Activated naive CD4-positive, alpha-beta T cell treated with Interleukin-2 at 50 U/mL for 16 hours (primary cell): ENCODE measurements at places on chromosomes 4 and X.

GRCh38 chrX:149711545-149712236 is at the start of gene MAGEA11:
MAGEA11 (plus strand) TSS chrX:149712060; CDS start chrX:149713160, 1,100 bp downstream.
- no peak for DNase-seq

- DNase-seq = no peak
These were observed 121.8 kb downstream of the TSPAN5 start for GRCh38 chr4:98536631-98537030.

- DNase-seq = no peak
These were observed 327.1 kb upstream of the VCX start for GRCh38 chrX:7515681-7516413.

DNA sequence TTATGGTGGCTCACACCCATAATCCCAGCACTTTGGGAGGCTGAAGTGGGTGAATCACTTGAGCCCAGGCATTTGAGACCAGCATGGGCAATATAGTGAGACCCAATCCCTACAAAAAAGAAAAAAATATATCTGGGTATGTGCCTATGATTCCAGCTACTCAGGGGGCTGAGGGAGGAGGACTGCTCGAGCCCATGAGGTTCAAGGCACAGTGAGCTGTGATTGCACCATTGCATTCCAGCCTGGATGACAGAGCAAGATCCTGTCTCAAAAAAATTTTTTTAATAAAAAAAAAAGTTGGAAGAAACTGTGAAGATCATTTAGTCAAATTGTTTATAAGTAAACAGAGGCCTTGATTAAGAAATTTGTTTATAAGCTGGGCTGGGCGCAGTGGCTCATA is 39.7 kb downstream of the KLHL8 start:
- no peak for DNase-seq

- DNase-seq = no peak
These were observed 152.5 kb upstream of the SPANXN4 start for GRCh38 chrX:142873214-142873613.

- DNase-seq = no peak
These were observed 23.2 kb upstream of the ZCCHC13 start for GRCh38 chrX:74280759-74281158.

- no peak for DNase-seq
These were observed 4.1 kb downstream of the DCK start for GRCh38 chr4:70997546-70997945.

GRCh38 chrX:86133761-86134160 is 14.5 kb upstream of the DACH2 start:
- DNase-seq = no peak

DNA sequence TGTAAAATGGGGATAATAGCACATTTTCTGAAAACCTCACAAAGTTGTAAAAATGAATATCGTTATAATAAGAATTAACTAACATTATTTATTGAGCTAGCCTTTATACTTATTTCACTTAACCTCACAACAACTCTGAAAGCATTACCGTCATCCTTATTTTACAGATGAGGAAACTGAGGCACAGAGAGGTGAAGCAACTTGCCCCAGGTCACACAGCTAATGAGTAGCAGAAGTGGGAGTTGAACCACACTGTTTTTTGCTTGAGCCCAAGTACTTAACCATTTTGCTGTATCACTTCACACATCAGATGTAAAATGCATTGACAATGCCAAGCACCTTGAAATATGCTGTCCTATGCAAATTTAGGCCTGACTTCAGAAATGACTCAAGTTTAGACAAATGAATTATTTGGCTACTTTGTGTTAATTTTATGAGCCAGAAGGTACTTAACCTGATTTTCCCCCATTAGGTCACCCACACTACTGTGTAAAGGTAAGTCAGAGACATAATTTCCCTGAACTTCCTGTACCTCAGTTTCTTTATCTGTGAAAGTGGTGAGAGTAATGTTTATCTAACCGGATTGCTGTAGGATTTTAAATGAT is 23.1 kb downstream of the CD40LG start:
- no peak for DNase-seq

DNA sequence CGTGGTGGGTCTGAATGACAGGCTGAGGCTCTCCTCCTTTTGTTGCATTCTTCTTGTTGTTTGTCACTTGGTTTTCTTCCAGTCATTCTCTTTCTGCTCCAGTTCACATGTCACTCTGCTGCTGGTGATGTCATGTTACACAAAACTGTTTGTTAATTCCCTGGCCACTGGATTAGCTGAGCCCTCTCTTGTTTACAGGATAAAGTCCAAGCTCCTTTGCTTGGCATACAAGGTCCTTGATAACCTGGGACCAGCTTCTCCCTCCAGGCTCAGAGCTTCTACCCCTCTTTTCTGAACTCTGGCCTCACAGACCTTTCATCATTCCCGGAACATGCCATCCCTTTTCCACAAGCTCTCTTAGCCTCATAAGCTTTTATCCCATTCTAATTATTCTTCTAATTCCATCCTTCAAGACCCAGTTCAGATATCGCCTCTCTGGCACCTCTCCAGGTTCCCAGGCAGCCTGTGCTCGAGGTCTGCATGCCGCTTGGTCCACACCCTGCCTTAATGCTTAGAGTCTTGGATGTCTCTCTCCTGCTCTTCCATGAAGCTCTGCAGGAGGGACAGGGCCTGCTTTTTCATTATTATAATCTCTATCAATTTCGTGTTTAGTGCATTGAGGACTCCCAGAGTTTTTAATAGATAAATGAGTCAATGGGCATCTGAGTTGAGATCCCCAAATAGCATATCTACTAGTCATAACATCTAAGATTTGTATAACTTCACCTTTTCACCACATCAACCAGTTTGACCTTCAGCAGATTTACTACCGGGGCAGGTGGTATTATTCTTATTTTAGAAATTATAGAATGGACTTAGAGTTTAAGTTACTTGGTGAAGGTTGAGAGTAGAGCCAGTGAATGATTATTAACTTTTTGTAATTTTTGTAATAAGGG is 98.7 kb downstream of the TMEM131L start:
- no peak for DNase-seq

- DNase-seq = no peak
These were observed 82.1 kb upstream of the SHISA3 start for GRCh38 chr4:42315231-42315630.

DNA sequence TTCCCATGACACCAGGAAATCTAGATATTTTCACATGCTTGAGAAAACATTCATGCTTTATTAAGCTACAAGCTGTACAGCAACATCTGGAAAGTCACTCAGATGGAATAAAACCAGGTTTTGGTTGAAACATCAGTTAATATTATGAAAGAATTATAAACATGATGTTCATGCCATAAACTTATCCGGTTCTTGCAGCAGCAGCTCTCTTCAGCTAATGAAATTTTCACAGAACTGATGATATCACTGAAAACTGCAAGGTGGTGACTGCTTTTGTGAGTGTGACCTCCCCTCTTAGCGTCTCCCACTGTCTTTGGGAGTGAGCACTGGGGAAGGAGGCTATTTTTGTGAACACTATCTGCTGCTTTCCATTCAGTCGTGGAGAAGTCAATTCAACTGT is 56.9 kb downstream of the ARHGAP10 start:
- DNase-seq = no peak

- no peak for DNase-seq
These were observed 8.2 kb downstream of the KLHL15 start for GRCh38 chrX:24018809-24019208.

DNA sequence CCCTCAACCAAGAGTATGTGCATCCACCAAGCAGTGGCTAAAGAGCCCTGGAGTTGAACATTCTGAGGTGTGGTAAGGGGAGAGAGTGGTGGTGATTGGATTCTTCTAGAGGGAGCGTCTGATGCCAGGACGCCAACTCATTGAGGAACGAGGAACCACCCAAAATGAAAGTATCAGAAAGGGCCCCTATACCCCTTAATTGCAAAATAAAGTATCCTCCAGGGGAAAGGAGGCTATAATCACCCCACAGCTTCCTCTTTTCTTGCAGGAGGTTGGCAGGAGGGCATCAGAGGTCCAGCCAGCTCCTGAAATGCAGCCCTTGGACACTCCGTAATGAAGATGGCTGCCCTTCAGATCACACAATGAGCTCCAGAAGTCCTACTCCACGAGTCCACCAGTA is 5.3 kb upstream of the KIAA1210 start:
- DNase-seq = no peak

DNA sequence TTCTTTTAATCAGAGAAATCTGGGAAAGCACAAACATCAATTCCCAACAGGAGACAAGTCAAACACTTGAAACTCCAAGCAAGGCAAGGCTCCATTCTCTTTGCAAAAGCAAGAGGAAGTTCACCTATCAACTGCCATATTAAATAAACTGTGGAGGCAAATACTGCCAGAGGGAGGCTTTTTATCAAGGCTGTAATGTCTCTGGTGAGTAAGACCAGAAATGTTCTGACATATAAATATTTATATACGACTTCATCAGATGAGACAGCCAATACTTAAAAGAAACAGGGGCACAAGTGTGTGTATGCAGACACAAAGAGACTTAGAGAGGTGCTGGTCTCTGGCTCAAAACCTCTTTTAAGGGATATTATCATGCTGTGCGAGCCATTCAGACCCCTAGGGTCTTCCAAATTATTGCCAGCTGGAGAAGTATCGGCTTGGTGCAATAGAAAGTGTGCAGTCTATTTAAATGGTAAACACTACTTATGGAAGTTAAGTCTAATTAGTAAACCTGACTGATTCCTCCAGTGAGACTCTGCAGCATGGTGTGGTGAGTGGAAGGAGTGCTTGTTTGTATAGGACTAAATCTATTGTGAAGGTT is 24.4 kb downstream of the DCX start:
- no peak for DNase-seq

DNA sequence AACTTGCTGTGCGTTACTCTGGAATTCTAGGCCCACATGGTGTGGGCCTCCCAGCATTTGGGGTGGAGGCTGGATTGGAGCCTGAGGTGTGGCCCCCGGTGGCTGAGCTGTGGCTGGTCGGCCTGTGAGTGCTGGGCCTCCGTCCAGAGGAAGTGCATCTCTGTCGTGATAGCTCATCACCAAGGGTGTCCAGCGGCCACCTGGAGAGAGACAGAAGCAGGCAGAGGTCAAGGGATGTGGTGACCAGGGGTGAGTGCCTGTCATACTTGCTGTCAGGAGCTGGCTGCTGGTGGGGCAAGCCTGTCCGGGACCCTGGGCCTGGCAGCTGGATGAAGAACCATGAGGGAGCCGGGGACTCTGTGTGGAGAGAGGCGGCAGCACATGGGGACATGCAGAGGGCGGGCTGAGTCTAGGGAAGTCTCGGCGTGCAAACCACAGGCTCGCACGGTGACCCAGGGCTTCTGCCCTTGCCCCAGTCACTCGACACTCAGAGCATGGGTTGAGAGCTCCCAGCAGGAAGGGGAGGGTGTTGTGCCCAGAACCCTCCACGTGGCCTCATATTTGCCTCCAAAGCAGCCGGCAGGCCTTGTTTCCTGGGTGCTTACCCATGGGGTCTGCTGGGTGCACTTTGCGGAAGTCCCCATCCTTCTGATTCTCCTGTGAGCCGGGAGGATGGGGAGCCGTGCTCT is 6.2 kb downstream of the SORCS2 start:
- DNase-seq = no peak

DNA sequence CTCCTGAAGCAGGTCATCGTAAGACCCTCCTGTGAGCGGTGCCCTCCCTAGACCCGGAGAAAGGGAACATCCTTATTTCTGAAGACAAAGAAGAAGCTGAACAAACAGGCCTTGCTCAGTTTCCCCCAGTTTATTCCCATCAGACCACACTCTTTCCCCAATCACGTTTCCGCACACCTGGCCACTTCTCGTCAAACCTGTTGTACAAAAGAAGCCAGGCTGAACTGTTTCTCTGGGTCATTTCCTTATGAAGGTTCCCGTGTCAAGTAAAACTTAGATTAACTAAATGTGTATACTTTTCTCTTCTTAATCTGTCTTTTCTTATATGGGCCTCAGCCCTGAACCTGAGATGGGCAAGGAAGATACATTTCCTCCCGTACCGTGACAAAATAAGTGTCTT is 111.6 kb upstream of the ENPP6 start:
- no peak for DNase-seq

DNA sequence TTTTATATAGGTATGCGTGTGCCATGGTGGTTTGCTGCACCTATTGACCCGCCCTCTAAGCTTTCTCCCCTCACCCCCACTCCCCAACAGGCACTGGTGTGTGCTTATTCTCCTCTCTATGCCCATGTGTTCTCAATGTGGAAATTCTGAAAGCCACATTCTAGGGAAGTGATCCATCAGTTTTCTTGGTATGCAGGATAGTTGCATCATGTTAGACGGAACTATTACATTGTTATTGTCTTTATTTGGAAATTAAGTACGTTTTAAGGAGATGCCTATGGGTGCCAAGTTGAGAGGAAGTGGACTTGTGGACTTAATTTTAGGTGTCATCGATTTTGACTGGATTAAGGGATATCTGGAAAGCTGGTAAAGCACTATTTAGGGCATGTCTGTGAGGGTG is 204.6 kb downstream of the RBM46 start:
- DNase-seq = no peak

DNA sequence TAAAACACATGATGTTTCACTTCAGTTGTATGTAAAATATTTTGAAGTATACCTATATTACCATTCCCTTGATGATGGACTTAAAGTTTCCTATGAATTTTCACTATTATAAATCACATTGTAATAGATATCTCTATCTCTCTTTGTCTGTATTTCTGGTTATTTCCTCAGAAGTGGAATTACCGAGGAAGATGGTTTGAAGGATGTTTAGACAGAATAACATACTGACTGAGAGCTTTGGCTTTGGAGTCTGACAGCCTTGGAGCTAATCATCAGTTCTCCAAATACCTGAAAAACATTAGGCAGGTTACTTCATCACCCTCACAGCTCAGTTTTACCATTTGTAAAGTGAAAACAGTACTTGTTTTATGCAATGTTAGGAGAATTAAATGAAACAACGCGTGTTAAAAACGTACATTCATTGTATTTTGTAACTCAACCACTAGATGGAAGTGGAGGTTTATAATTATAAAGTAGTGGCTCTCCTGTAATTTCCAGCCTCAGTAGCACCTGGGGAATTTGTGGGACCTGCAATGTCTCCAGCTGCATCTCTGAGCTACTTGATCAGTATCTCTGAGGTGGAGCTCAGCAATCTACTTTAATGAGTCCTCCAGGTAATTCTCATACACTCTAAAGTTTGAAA is 14.3 kb downstream of the JCHAIN start:
- DNase-seq = no peak

GRCh38 chr4:88091378-88091777 is 67.1 kb downstream of the ABCG2 start:
- no peak for DNase-seq

DNA sequence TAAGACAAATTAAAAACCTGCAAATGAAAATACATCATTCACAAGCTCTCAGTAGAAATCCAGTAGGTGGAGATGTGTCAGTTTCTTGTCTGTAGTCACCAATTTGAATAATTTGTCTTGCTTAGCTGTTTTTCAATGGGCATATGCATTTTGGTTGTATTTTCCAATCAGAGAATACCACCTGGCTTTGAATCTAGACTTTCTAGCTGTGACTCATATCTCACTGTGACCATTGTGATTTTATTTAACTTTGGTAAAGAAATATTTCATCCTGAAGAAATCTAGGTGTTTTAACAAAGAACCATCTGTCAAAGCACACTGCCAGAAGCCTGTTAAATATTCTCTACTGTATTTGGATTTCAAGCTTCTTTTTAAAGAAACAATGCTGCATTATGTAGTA is 1650.6 kb upstream of the IGFBP7 start:
- DNase-seq = no peak
